Astrocyte of the hippocampus (primary cell): ENCODE measurements at places on chromosomes 2 and 18.

DNA sequence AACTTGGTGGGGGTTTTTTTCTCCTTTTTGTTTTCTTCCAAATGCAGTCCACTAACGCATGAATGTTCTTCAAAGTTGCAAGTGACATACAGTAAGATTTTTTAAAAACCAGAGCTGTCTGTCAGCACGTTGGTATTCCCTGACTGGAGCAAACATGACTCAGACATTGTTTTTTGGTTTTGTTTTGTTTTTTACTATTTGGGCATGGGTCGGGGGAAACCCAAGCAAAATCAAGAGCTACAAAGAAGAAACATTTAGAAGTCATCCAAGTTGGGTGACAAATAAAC lies 726 bp upstream of the CCDC88A start:
- no peak for DNase-seq

- no peak for DNase-seq
Observed at GRCh38 chr2:96245609-96246390, 20.0 kb downstream of the TMEM127 start.

DNA sequence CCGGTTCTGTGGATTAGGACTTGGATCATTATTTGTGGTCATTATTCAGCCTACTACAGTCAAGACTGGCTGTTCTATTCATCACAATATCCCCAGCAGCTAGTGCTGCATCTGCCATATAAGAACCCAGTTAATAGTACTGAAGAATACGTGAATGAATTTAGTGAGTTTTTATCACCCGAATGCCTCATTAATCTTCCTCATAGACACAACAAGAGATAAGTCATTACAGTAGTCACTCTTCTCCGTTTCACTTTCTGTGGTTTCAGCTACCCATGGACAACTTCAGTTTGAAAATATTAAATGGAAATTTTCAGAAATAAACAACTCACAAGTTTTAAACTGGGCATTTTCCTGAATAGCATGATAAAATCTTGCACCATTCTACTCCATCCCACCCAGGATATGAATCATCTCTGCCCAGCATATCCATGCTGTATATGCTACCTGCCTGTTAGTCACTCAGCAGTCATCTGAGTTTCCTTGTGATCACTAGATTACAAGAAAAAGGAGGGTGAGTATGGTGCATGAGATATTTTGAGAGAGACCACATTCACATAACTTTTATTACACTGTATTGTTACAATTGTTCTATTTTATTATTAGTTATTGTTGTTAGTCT lies 363.7 kb upstream of the CHAC2 start:
- peak; percentile 38 for DNase-seq

- no peak for DNase-seq
Observed at GRCh38 chr2:8126783-8127182, 555.1 kb upstream of the ID2 start.

- peak; percentile 58 for DNase-seq
Observed at GRCh38 chr2:54708584-54709335, 14.7 kb upstream of the EML6 start.

DNA sequence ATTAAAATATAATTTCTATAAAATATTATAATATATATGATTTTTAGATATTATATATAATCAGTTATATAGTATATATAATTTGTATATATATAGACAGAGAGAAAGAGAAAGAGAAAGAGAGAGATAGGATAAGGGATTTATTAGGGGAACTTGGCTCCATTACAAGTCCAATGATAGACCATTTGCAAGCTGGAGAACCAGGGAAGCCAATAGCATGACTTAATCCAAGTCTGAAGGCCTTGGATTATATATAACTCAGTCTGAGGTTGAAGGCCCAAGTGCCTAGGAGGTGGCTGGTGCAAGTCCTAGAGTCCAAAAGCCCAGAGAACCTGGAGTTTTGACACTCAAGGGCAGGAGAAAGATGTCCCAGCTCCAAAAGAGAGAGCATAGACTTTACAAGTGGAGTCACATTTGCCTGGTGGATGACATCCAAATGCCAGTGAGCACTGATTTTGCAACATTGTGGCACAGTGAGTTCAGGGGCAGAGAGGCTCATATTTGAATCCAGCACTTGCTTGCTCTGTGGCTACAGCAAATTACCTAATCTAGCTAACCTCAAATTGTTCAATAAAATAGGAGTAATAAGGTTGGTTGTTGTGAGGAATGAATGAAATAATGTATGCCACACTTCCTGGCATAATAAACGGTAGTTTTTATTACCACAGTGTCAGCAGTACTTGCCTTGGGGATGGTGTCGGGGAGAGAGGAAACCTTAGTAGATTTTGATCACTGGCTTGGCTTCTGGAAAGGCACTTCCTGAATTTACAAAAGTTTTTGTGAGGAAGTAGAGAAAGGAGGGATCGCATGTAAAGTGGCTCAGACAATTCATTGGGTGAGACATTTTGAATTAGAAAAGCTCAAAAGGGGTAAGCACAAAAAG lies 69.6 kb upstream of the CD28 start:
- no peak for DNase-seq

- DNase-seq = no peak
Observed at GRCh38 chr18:62498616-62499262, 24.1 kb upstream of the ZCCHC2 start.

- no peak for DNase-seq
Observed at GRCh38 chr18:9419956-9420631, 55.2 kb upstream of the RALBP1 start.

DNA sequence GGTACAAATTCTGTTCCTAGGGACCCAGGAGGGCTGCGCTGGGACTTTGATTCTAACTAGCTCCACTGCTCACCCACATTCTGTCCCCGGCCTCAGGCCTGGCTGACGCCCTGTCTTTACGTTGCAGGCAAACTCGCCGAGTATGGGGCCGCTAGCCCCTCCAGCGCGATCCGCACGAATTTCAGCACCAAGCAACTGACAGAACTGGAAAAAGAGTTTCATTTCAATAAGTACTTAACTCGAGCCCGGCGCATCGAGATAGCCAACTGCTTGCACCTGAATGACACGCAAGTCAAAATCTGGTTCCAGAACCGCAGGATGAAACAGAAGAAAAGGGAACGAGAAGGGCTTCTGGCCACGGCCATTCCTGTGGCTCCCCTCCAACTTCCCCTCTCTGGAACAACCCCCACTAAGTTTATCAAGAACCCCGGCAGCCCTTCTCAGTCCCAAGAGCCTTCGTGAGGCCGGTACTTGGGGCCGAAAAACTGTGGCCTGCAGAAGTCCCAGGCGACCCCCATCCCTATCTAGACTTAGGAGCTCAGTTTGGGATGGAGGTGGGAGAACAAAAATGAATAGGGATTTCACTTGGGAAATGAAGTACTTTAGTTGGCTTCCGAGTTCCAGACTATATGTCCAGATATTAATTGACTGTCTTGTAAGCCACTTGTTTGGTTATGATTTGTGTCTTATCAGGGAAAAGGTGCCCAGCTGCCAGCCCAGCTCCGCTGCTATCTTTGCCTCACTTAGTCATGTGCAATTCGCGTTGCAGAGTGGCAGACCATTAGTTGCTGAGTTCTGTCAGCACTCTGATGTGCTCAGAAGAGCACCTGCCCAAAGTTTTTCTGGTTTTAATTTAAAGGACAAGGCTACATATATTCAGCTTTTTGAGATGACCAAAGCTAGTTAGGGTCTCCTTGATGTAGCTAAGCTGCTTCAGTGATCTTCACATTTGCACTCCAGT lies 1.5 kb downstream of the HOXD1 start:
- DNase-seq = peak; percentile 11

DNA sequence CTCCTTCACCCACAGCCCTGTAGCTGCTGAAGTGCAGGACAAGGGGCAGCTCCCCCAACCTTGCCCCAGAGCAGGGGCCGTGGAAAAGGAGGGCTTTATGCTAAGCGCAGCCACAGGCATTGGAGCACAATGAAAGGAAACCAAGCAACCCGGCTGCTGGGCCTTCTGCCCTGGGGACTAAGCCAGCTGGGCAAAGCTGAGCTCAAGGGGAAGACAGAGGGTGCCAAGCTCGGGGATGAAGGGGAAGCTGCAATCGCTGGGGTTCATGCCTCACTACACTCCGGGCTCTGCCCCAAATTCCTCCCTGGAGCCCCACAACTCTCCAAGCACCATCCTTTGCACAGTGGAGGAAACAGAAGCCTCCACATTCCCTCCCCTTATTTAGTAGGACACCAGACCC lies 12.4 kb downstream of the SFXN5 start:
- DNase-seq = peak; percentile 56

- DNase-seq = no peak
Observed at GRCh38 chr18:74396171-74397169, 60.6 kb downstream of the DIPK1C start.

- DNase-seq = peak; percentile 87
Observed at GRCh38 chr2:10514743-10515142, 66.6 kb upstream of the ODC1 start.

- DNase-seq = peak; percentile 75
Observed at GRCh38 chr2:12787891-12788801, 71.4 kb downstream of the TRIB2 start.

DNA sequence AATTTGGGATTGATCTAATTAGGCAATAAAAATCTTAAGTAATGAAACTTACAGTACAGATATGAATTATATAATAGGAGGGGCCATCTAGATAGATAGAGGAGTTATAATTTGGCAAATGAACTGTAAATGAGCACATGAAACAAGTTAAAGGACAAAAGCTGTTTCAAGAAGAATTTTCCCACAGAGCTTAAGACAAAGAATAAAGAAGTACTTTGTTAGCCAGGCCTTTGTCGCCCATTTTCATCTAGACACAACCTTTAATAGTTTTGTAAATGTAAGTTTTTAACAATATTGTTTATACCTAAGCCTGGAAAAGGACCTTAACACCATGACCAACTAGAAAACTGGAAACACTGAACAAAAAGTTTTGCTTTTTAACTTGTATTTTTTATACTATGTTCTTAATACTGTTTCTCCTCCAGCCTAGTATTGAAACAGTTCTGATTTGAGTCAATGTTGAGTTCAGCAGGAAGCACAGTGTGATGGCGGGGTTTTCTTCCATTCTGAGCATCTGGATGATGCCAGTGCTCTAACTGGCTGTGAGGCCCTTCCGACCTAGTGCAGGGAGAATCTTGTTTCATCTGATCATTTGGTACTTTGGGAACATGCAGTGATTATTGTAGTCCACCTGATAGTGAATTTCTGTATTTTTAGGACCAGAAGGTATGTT lies 37.6 kb downstream of the FARP2 start:
- DNase-seq = no peak

DNA sequence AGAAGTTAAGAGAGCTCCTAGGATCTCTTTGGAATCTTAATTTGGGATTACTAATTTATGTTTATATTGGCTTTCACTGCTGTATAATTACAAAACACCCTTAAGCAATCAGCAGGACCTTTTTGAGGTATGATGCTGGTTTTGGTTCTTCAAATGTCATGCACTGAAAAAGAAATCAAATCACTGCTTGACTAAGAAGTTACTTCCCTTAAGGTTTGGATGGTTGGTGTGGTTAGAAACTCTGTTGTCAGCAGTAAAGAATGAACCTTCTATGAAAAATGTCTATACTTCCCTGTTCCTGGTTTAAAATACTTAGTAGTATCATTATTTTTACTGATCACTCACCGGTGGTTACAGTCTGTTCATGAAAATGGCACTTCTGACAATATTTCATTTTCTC lies 5.5 kb downstream of the COLEC12 start:
- DNase-seq = no peak

DNA sequence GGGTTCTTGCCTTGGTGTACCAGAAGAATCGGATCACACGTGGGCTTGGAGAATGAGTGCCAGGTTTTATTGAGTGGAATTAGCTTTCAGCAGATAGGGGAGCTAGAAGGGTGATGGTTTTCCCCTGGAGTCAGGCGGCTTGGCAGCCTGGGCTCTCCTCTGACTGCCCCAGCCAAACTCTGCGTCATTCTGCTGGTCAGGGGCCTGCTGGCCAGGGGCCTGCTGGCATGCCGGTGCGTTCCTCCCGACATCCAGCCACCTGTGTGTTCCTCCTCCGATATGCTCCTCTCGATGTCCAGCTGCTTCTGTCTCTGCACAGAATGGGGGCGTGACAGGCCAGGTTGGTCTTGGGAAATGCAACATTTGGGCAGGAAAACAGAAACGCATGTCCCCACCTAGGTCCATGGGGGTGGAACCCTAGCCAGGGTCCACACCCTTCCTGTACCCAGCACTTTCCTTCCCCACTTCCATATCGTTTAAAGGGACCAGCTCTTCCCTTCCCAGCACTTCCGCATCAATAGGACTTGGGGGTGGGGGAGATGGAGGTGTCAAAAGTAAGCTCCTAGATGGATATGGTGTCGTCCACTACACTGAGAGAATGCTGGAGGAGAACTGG lies 85.3 kb downstream of the VWA3B start:
- no peak for DNase-seq

DNA sequence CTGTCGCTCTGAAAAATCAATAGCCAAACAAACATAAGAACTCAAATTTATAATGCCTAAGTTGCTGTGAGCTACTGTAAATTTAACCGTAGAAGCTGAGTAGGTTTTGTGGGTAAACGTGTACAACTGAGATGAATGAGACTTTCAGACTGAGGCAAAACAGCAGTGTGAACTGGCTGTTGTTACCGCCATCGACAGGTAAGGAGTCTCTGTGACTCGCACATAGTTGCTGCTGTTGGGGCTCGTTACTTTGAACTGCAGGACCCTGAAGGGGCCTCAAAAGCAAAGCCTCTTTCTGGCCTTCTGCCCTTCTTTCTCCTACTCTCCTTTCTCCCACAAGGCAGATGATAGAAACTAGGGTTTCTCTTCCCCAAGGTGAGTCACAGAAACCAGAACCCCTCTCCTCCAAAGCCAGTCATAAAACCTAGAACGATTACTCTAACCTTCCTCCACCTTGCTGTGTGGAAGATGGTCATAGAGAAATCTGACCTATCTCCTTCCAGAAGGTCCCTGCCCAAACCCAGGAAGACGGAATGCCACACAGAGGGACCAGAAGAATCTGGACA lies 101.2 kb downstream of the DLGAP1 start:
- no peak for DNase-seq

DNA sequence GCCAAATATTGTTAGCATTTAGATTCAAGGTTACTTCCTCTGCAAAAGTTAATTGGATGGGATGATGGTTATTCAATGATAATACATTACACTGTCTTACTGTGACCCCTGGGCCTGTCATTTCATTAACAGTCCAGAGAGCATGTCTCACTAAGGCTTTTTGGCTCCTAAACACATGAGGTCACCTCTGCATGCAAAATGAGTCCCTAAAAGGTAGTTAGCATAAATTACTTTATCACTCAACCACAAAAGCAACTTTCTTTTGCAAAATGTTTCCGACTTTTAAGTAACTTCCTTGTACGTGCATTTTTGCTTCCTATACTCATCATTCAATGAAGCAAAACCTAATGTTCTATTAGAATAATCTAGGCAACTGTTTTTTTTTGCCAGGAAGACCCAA lies 16.8 kb upstream of the AGFG1 start:
- DNase-seq = peak; percentile 74

GRCh38 chr2:19955544-19956422 lies 34.1 kb downstream of the WDR35 start:
- DNase-seq = peak; percentile 79

DNA sequence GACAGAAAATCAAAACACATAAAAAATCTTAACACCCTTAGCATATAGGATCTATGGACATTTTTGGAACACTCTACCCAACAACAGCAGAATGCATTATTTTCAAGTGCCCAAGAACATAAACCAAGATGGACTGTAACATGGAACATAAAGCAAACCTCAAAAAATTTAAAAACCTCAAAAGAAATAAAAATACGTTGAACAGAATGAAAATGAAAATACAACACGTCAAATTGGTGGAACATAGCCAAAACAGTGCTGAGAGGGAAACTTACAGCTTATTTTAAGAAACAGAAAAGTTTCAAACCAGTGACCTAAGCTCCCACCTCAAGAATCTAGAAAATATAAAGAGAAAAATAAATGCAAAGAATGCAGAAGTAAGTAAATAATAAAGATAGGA lies 58.3 kb upstream of the BCL2L11 start:
- DNase-seq = no peak

- DNase-seq = no peak
Observed at GRCh38 chr18:66826211-66826610, 222.3 kb upstream of the CDH19 start.
